T follicular helper cell (primary cell): ENCODE measurements at places on chromosomes 3 and 15.
A peak's percentile ranks its signal among the peaks of the same experiment; 100 is the strongest.

DNA sequence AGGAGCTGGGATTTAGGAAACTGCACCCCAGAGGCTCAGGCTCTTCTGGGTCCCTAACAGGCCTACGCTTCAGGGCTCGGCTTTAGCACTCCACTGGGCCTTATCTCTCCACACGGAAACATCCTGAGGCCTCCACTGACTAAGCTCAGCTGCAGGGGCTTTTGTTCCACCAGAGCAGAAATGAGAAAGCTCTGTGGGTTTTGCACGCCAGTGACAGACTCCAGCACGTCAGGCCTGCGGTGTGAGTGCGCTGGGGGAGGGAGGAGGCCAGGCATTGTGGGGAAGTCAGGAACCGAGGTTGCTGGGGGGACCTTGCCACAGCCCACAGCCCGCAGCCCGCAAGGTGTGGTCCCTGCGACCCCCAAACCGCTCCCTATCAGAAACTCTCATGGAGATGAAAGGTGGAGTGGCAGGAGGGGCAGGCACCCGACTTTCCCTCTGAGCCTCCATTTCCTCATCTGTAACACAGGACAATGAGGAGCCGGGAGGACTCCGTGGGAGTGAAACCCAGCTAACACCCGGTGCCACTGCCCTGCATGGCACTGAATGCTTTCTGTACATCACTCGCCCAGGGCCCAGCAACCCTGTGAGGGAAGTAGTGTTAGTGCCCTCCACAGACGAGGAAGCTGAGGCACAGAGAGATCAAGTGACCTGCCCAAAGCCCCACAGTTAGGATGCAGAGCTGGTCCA lies 106.5 kb downstream of the TPRA1 start:
- no peak for DNase-seq

DNA sequence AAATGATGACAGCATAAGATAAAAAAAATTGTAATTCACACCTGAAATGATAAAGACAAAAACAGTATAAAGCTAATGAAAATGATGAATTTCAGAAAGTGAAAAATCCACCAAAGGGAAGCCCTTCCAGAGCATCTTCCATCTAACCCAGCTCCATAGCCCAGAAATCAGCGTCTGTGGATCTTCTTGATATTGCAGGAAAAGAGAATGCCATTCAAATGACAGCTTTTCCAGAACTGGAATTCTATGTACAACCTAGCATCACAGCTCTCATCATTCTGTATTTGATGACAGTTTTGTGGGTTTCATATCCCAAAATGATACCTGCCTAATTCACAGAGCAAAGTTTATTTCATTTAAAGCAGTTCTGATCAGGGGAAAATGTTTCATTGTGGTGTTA lies 267.3 kb downstream of the FHIT start:
- DNase-seq = no peak

DNA sequence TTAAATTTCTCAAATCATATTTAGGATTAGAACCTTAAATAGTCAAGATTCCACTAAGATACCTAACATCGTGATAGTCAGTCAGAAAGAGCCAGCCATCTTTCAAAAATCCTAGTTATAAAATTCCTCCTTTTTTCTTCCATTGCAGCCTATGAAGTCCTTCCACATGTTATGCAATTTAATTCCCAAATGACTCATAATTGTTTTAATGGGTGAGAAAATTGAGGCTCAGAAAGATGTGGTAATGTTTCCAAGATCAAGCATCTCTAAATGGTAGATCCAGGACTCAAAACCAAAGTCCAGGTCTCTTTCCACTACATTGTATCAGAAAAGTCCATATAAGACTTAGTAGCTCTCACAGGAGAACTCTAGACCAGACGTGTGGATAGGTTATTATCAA lies 9.5 kb downstream of the CFAP44 start:
- no peak for DNase-seq

GRCh38 chr15:63519548-63520178 lies 15.3 kb downstream of the USP3 start:
- DNase-seq = no peak

DNA sequence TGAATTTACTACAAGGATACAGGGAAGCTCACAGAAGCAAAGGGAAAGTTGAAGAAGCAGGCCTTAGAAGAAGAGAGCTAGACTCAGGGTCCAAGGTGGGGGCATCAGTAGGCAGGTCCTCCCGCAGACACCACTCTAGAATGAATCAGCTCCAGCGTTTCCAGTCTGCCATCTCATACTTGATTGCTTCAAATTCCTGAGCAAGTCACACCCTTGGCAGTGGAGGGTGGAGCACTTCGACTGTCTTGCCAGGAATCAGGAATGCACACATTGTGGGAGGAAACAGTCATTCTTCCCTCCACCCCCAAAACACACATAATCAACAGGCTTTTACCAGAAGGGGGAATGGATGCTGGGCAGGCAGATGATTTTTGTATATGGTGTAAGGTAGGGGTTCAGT lies 78.5 kb downstream of the CHCHD6 start:
- DNase-seq = no peak

GRCh38 chr15:99306694-99307338 lies 55.5 kb downstream of the LRRC28 start:
- DNase-seq = no peak

- DNase-seq = no peak
These were observed 56.6 kb upstream of the FAM3D start for GRCh38 chr3:58723173-58723572.

DNA sequence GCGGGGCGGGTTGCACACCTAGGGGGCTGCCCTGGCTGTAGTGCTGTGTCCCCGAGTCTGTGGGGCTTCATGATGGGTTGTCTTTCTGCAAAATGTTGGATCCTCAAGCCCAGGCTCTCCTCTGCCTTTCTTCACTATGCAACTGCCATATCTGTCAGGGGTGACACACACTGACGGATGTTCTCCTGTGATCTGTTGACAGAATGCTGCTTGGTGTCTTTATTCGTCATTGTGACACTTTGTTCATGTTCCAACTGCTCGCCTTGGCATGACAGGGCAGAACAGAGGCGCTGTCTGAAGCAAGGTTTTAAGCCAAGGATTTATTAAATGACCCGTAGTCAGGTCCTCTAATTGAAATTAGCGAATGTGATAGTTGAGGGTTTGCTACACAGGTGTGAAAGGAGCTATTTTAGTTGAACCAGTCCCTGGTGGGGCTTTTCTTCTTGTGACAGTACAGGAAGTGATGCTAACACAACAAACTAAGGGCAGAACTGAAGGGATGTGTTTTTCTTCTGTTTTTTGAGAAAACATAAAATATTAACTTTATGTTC lies 173.4 kb downstream of the MCTP2 start:
- no peak for DNase-seq

DNA sequence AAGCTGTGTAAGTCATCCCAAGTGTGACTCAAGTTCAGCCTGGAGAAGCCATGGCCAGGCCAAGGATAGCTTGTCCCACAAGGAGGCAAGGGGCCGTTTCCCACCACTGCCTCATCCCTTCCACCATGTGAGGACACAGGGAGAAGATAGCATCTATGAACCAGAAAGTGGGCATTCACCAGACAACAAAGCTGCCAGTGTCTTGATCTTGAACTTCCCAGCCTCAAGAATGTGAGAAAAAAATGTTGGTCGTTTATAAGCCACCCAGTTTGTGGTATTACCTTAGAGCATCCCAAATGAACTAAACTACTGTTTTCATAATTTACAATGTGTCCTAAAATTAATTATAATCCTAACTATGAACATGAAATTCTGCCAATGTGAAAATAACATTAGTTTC lies 930.8 kb upstream of the CFAP20DC start:
- DNase-seq = no peak

DNA sequence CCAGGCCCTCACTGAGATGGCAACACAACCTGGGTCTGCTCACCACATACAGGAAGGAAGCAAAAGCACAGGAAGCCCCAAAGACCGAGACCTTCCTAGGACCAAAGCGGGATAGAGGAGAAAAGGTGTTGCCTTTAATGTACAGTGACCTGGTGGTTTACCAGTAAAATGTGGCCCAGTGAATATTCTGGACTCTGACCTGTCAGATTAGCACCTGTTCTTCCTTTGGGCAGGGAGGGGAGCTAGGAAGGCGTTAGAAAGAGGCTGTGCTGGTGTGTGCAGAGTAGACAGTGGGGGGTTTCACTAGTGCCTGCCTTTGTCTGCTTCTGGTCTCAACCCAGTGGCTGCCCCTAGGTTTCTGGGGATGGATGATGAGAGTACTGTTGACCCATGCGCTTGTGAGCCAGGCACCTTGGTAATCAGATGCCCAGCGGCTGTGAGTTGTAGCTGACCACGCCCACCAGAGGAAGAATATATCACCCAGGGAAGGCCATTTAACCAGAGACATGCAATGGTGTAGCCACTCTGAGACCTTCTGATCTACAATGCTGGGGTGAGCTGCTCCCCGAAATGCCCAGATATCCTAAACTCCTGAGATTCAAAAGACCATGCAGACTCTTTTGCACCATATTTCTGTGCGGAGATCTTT lies 90.1 kb upstream of the NEO1 start:
- DNase-seq = no peak

GRCh38 chr3:195443391-195443989 lies 670 bp upstream of the ACAP2 start:
- no peak for DNase-seq

DNA sequence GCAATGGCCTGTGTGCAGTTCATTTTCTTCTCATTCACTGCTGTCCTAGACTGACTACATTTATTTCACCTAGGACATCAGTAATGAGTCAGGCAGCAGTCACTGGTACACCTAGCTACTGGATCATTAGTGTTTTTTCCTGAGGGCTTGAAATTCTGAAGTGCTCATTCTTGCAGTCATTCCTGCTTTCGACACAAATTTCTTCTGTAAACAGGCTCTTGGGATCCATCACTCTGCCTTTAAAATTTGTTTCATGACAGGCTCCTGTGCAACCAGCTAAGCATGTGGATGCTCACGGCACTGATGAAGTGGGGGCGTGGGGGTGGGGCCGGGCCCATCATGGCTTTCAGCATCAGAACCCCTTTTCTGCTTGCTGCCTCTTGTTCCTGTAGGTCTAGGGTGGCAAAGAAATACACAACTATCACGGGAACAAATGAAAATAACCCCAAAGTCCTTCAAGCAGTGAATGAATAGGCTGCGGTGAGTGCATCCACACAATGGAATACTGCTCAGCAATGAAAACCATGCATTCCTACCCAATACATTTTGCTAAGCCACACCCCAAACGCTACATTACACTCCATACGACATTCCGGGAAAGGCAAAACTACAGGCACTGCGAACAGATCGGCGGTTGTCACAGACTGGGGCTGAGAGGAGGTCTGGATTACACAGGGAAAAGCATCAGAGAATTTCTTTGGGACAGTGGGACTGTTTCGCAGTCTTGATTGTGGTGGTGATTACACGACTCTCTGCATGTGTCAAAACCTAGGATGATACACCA lies 9.3 kb upstream of the MELTF start:
- no peak for DNase-seq

DNA sequence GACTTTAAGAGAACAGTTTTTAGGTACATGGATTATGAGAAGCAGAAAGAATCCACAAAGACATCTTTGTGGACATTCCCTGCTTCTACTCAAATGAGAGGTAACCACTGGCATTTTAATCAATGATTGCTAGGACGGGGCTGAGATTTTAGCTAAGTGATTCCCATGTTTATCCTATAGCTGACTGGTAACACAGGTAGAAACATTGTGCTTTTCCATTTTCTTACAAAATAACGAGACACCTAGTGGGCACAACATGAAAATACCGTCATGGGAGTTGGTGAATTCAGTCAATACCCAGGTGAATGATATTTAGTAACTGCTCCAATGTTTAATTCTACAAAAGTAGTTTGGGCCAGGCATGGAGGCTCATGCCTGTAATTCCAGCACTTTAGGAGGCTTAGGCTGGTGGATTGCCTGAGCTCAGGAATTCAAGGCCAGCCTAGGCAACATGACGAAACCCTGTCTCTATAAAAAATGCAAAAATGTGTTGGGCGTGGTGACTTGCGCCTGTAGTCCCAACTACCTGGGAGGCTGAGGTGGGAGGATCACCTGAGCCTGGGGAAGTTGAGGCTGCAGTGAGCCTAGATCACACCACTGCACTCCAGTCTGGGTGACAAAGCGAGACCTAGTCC lies 37.2 kb upstream of the DENND4A start:
- no peak for DNase-seq

GRCh38 chr3:191220908-191221307 lies 21.9 kb downstream of the OSTN start:
- DNase-seq = no peak

DNA sequence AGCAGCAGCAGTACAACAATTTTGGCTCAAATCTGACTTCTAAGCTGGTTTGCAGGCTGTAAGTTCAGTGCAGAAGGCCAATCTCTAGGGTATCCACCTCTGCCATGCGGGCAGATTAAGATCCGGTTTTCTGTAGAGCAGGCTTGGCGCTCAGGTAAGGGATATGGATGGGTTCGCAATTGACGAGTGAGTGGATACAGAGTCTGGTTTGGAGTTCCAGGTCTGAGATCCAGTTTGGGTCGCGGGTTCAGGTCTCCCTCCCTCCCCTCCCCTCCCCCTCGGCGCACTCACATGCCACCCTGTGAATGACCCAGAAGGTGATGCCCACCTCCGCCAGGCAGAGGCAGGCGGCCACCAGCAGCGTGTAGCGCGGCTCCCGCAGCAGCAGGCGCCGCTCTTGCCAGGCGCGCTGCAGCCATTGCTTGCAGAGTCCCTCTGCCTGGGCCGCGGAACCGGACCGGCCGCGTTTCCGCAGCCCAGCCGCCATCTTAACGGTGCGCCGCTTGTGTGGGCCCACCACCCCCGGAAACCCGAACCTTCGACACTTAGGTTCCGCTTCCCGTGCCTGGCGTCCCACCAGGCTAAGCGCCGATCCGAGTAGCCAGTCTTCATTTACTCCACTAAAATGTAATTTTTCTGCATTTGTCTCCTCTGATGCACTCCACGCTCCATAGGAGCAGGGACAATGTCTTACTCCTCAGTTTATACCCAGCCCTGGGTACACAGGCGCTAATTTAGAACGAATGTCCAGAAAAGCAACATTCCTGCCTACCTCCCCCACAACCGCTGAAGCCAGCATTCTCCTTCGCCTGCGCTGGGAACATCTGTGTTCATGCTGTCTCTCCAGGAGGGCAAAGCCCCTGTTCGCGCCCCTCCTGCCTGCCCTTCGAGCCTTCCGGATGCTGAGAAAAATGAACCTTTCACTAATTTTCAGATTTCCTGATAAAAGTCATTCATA lies at the start of gene ALG3:
Gene ALG3 (minus strand): TSS at position 509 of the 958 bp plus-strand sequence. CDS start 22 bp downstream, at position 487.
- peak; percentile 78 for DNase-seq

DNA sequence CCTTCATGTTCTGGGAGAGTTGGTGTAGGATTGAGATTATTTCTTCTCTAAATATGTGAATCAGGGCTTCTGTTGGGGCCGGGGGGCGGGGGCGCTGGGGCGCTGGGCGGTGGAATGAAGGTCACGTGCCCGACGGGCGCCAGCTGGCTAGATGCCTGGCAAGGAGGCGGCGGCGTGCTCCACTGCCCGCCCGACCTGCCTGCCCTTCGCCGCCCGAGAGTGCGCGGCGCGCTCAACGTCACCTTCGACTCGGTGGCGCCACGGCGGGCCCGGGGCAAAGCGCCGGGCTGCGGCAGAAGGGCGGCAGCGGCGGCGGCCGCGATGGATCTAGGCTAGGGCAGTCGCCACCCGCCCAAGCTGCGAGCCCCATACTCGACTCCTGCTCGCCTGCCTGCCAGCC lies 47.0 kb upstream of the LHFPL4 start:
- no peak for DNase-seq

DNA sequence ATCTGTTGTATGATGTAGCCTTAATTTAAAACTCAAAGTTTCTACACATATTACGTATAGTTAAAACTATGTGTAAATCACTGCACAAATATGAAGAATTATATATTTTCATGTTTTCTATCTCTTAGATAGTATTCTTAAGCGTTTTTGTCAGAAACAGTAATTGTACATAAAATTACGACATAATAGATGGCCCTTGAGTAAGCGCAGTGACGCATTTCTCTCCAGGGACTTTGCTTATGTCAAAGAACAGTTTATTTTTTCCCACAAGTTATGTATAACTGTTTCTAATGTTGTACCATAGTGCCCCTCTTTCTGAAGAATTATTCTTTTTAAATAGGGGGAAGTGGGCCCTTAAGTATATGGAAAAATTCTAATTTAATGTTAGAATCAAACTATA lies 934.0 kb downstream of the VGLL3 start:
- no peak for DNase-seq
